ENCODE measurements at places on chromosomes 12 and 14.
A peak's percentile ranks its signal among the peaks of the same experiment; 100 is the strongest.

- peak; percentile 44 for DNase-seq
Measured at GRCh38 chr12:101414533-101415119, 7.1 kb upstream of the ARL1 start.

DNA sequence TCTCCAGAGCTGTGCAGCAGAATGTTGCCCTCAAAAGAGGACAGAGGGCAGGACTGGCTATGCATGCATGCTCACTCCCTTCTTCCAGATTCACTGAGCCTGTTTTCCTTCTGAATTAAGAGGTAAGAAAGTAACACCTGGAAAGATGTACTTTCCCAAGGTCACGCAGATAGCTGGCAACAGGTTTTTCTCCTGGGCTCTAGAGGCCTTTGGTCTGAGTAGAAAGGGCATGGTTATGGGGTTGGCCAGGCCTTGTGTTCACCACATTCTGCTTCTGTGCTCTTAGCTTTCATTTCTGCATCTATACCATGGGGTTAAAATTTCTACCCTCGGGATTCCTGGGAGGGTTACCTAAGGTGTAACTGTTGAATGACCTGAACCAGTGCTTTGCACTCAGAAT lies 57.5 kb downstream of the RASSF3 start:
- no peak for DNase-seq

- no peak for DNase-seq
Measured at GRCh38 chr12:32944195-32944594, 47.6 kb upstream of the PKP2 start.

DNA sequence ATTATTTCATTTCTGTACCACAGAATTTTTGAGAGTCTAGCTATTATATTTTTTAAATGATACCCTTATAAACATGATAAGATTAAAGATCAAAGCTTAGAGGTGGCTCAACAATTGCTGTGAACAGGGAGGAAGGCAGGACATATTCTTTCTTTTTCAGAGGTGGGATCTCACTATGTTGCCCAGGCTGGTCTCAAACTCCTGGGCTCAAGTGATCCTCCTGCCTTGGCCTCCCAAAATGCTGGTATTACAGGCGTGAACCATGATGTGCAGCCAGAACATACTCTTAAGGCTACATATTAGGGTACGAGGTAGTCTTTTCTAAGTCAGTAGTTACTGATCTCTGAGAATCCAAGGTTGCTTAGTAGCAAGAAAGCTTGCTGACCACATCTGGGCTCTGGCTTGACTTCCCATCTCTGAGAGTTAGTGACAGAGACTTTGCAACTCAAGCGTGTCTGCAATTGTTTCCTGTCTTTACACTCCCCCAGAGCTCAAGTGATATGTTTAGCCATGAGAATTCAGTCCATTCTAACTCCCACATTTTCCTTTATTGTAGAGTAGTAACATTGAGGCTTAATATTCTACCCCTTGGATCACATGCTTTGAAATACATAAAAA lies 8.6 kb downstream of the RAB5B start:
- no peak for DNase-seq

DNA sequence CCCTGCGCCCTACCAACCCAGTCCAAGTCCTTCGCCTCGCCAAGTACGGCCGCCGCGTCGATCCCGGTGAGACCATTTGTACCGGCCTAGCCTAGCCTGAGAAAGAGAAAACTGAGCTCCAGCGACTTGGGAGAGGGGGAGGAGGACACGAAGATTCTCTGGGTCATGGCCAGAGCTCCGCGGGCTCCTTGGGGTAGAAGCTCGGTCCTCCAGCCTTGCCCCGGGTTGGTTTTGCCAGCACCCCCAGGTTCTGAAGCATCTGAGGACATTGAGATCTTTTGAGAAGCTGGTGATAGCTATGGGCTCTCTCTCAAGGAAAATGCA lies 7.3 kb downstream of the LHX5 start:
- no peak for DNase-seq

Measured in BE2C (cell line).